ENCODE measurements at places on chromosomes 1 and 21. TPM values are rescaled to one million over a fixed set of nuclear protein-coding genes. Genes with fewer than 3 reads are reported as not detected.

- no peaks in the 10 kb centered on the region for H3K4me1 ChIP-seq
- DNase-seq, result no peak
- no peaks in the 10 kb centered on the region for H3K27me3 ChIP-seq
- H3K4me3 ChIP-seq, result no peak overlapping the region
Measured at GRCh38 chr1:201216395-201217085, 25.9 kb downstream of the IGFN1 start.

Gene S100A11
- 395 TPM for total RNA-seq

Gene UBL4B
- total RNA-seq, result not detected

Gene PRELP
- not detected for total RNA-seq
